IMR-90 (cell line): ENCODE measurements at places on chromosomes 1 and 21. TPM values are rescaled to one million over a fixed set of nuclear protein-coding genes. Genes with fewer than 3 reads are reported as not detected.

The PRELP gene
- under 0.01 TPM in 1 of 2 replicates, not detected in the other for total RNA-seq

The MYOG gene
- total RNA-seq: not detected in 2 replicates

The CD244 gene
- not detected in 2 replicates for total RNA-seq

The DR1 gene
- total RNA-seq: 39.4 and 46.9 TPM in 2 replicates

The MFAP2 gene
- 2.5 and 3.9 TPM in 2 replicates for total RNA-seq

The HMCN1 gene
- total RNA-seq: 7.8 and 11.7 TPM in 2 replicates

The STUM gene
- total RNA-seq: not detected in 2 replicates

The CRYBG2 gene
- total RNA-seq: not detected in 2 replicates

The MT1HL1 gene
- total RNA-seq: not detected in 2 replicates

DNA sequence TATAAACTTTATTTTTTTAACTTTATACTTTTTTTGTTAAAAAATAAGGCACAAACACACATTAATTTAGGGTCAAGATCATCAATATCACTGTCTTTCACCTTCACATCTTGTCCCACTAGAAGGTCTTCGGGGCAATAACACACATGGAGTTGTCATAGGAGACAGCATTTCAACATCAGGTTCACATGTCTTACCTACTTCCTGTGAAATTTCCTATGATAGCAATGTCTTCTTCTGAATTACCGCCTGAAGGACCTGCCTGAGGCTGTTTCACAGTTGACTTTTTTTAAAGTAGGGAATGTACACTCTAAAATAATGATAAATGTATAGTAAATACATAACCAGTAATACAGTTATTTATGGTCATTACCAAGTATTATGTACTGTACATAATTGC, 559.4 kb downstream of the PLPP3 start:
- no peak for DNase-seq

GRCh38 chr1:24113641-24114033, 1.7 kb upstream of the MYOM3 start:
- DNase-seq: no peak

DNA sequence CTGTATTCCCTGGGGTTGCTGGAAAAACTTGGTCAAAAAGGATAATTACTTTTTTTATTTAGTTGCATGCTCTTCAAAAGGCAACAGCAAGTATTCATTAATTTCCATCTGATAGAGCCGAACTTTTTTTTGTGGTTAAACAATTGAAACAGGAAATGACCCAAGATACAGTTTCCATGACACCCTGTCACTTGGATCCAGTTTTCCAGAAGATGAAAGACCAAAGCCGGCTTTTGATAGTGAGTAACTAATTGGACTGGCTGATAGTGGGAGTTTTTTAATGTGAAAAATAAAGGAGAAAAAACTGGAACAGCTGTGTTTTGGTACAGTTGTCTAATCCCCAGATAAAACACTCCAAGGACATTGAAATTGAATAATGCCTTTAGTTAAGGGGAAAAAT, 33.0 kb downstream of the CACHD1 start:
- no peak for DNase-seq

- DNase-seq: no peak
Measured at GRCh38 chr1:58157256-58157655, 389.3 kb downstream of the OMA1 start.

DNA sequence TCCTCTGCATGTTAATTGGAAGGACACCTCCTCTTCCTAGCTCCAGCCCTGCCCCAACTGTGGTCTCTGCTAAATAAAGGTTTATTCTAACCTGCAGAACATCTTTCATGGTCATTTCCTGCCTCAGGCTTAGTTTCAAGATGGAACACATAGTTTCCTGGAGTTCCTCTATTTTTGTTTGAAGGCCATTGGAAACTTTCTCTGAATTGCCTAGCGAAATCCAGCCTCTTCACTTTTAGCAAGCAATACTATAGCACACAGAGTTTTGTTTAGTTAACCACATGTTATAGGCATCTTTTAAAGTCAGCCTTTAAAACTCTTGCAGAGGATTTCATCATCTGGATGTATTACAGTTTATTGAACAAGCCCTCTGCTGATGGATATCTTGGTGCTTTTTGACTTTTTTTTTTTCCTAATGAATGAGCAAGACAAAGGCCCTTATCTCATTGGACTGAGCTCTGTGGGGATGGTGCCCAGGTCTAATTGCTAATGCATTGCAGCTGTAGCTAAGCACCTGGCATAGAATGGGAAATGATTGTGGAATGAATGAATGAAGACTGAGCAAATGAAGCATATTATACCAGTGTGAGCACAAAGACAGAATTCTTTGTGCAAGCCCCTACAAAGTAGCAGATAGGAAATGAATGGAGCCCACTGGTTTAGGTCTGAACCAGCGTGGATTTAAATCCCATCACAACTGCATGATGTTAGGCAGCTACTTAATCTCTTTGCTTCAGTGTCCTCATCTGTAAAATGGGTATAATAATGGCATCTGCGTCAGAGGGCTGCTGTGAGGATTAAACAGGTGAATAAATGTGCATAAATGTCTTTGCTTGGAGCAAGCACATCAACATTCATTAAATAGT, 641 bp upstream of the CFAP107 start:
- DNase-seq: no peak

- no peak for DNase-seq
Measured at GRCh38 chr1:172754609-172755008, 95.7 kb downstream of the FASLG start.

- DNase-seq: no peak
Measured at GRCh38 chr1:155133799-155134281, 1.8 kb upstream of the SLC50A1 start.

- peak; percentile 12 for DNase-seq
Measured at GRCh38 chr1:167136191-167136614, 42.3 kb downstream of the STYXL2 start.

- DNase-seq: no peak
Measured at GRCh38 chr1:64479874-64480273, 9.9 kb downstream of the CACHD1 start.

DNA sequence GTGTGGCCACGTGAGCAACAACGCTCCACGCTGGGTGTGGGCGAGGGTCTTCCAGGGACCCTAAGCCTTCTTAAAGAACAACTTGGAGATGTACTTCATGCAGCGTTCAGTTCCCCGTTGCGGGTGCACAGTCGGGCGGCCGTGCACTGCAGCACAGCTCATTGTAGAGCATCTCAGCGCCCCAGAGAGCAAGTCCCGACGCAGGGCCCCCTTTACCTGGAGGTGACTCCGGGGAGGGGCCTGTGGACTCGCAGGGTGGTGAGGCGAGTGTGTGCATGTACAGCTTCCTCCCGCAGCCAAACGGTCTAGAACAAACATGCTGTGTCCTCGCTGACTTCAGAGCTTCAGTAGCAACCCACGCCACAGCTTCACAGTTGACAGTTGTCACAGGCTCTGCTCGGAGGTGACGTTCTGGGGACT, 19.5 kb downstream of the RRP1 start:
- DNase-seq: no peak

GRCh38 chr21:45026826-45027225, 47.6 kb upstream of the ADARB1 start:
- no peak for DNase-seq

DNA sequence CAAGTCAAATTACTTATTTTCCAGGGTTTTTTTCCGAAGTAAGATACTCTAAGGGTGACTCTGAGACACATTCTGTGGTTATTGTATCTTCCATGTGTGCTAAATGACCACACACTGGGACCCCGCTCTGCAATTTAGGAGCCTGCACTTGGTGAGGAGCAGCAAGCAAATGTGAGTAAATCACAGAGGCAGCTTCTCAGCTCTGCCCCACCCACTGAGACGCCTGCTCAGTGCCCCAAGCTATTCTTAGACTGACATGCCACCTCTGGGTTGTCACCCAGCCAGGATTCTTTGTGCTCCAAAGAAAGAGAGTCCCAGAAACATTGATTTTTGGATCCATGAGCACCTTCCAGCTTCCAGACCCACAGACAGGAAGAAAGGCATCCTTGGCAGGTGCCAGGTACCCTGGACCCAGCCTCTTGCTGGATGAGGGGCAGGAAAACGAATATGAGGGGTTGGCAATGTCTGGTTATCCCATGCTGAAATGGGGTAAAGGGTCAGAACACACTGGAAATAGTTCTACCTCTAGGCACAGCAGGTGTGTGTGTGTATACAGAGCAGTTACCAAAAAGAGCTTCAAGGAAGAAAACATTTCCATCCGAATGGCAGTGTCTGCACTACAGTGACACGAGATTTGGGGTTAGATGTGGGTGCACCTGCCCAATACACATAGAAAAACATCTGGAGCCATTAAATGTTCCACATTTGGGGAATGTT, 41.2 kb downstream of the TNR start:
- no peak for DNase-seq

GRCh38 chr1:100250807-100251206, 1.2 kb upstream of the DBT start:
- DNase-seq: no peak

DNA sequence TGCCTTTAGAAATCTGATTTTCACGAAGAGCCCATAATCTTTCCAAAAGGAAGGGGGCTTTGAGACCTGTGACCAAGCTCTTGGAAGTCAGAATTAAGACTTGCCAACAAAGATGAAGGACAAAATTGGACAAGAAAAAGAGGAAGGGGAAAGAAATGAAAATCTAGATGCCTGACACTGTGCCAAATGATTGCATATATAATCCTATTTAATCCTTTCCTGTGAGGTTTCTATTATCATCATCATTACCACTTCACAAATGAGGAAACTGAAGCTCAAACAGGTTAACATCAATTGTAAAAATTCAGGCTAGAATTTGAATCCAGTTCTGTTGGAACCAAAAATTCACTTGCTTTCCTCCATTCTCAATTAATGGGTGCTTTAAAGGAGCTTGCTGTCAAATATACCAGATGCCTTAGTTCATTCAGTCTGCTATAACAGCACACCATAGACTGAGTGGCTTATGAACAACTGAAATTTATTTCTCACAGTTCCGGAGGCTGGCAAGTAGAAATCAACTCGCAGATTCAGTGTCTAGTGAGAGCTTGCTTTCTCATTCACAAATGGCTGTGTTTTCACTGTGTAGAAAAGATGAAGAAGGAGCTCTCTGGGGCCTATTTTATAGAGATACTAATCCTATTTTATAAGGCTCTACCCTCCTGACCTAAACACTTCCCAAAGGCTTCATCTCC, 197.5 kb upstream of the ST6GALNAC5 start:
- DNase-seq: no peak

DNA sequence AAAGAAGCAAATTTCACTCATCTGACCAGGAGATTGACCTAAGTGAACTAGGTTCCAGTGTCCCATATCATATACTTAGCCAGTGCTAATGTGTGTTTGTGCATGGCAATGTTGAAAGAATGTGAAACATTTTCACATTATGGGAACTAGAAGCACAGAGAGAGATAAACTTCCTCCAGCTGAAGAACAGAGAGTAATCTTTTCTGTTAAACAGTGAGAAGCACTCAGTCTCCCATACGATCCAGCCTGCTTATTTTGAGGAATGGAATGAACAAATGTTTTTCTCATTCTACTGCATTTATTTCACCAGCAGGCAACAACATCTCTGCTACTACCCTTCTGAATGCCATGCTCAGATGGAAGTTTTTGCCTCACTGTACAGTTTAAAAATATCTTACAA, 170.5 kb downstream of the TTLL7 start:
- DNase-seq: no peak

DNA sequence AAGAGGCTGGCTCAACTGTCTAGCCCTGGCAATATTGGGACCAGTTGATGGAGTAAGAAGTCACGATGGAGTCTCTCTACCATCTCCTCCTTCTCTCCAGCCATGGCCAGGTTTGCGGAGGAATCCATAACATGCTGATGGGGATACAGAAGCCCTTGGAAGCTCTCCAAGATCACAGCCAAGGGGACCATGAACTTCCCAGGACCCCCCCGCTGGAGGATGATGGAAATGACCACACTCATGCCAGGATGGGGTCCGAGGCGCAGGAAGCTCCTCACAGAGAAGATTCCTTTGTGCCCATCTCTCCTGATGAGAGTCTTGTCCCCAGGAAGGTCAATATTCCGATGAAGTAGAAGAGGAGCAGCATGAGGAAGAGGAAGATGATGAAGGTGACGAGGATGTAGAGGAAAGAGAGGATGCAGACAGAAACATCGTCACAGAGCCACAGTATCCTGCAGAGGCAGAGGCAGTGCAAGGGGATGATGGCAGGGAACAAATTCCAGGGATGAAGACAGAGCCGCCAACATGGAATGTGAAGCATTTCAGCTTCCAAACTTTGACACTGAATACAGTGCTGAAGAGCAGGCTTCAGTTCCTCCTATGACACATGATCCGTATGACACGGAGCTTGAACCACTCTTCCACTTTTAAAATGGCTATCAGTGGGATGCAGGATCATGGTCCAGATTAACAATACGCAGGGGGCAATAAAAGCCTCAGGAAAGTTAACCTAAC, 57.9 kb upstream of the EDN2 start:
- DNase-seq: no peak

DNA sequence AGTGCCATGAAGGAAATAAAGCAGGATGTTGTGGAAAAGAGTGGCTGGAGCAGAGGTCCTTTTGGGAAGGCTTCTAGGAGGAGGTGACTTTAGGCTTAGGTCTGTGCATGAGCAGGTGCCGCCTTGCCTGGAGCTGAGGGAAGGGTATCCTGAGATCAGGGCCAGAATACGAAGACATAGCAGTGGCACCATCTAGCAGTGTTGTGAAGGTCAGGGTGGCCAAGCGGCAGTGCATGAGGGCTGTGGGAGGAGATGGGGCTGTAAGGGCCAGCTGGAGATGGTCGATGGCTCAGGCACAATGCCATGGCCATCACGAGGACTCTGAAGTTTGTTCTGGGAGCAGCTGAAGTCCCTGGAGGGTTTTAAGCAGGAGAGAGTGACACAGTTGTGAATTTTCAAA, 219.5 kb downstream of the PTPRU start:
- DNase-seq: no peak

- peak; percentile 83 for DNase-seq
Measured at GRCh38 chr21:39452207-39452969, 618 bp downstream of the SH3BGR start.

DNA sequence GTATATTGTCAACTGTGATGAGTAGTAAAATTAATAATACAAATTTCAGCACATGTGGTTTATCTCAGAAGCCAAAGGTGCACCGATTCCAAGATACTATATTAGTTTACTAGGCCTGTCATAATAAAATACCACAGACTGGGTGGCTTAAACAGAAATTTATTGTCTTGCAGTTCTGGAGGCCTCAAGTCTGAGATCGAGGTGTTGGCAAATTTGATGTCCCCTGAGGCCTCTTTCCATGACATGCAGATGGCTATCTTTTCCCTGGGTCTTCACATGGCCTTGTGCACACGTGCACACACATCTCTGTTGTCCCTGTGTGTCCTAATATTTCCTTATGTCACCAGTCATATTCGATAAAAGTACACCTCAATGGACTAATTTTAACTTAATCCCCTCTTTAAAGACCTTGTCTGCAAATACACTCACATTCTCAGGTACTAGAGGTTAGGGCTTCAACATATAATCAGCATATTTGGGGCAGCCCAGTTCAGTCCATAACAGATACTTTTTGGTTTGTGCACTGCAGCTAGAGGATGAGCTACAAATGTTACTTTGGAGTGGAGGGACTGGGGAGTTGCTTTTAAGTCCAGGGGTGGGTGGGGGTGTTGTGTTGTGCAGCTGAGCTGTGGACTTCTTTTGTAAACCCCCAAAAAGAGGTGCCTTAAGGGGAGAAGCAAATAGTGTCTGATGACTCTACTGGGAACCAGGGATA, 21.4 kb downstream of the TSNAX start:
- DNase-seq: no peak
